ENCODE measurements at places on chromosomes 12 and 14. TPM values are rescaled to one million over a fixed set of nuclear protein-coding genes. Genes with fewer than 3 reads are reported as not detected.

GRCh38 chr12:109531411-109531810 lies 41.9 kb downstream of the MMAB start:
- DNase-seq: no peak

DNA sequence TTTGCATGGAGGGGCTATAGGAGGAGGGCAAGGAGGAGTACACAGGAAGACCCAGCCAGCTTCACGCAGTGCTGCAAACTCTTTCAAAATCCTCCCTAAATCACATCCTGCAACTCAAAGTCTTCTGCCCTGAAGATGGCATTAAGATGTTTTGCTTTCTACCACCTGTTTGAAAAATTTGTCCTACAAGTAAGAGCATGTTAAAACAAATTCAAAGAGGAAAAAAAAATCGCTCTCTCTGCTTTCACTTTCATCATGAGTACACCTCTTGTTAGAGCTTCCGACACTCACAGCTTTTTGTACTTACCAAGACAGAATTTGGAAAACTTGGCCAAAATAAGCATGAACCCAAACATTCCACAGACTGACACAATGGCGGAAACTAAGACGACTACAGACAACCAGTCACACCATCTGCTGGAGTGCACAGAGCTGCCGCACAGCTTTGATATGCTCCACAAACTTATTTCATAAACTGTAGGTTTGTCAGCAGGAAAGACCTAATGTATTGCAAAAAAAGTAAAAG lies 21.3 kb downstream of the GCH1 start:
- no peak for DNase-seq

GRCh38 chr14:100887728-100888335 lies 15.7 kb downstream of the RTL1 start:
- no peak for DNase-seq

DNA sequence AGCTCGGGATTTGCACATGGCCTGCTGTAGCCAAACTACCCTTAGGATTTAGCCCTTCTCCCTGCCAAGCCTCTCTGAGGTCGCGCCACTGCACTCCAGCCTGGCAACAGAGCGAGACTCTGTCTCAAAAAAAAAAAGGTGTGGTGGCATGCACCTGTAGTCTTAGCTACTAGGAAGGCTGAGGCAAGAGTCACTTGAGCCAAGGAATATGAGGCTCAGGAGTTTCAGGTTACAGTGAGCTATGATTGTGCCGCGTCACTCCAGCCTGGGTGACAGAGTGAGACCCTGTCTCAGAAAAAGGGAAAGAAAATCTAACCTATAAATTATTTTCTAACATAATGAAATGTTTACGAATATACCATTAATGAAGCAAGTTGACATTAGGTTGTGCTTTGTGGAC lies 29.7 kb downstream of the ESRRB start:
- DNase-seq: no peak

DNA sequence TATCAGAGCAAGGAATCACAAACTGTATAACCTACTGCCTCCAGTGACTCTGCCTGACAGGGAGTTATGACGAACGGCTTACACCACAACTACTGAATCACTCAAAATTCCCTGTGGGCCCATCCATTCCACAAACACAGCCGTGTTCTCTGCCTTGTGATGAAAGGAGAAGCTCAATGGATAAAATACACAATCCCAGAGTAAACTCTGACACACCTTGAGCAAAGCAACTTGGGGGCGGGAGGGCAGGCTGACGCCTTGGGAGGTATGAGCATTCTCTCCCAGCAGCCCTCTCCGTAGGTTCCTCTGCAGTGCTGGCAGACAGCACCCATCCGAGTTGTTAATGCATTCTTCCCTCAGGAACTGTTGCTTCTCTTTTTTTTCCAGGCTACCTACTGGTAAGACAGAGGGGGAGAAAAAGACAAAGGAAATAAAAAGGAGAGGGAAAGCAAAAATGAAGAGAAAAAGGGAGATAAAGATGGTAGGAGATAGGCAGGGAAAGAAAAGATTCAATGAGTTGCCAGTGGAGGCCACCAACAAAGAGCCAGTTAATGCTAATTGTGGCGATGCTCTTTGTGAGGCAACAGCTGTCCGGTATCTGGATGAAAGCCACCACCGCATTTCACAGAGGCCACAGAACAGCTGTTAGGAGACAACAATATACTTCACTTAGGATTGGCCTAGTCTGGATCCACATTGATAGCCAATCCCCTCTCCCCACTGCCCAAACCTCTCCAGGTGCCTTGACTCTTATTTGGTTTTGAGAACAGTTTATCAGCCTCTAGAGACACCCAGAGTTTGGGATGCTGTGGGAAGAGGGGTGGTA lies 4.7 kb upstream of the DIO2 start:
- no peak for DNase-seq

DNA sequence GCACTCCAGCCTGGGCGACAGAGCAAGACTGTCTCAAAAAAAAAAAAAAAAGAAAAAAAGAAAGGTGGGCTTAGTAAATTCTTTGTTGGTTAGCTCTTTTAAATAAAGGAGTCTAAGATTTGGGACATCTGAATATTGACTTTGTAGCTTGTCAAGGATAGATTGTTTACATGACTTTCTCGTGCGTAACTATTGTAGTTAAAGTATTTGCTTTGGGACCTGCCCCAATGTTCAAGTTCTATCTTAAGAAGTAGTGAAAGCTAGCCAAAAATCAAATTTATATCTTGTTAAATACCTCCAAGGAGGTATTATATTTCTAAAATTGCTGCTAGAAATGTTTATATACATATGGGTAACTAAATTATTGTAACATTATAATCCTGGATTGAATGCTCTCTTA lies 32.4 kb downstream of the PTPN21 start:
- DNase-seq: no peak

DNA sequence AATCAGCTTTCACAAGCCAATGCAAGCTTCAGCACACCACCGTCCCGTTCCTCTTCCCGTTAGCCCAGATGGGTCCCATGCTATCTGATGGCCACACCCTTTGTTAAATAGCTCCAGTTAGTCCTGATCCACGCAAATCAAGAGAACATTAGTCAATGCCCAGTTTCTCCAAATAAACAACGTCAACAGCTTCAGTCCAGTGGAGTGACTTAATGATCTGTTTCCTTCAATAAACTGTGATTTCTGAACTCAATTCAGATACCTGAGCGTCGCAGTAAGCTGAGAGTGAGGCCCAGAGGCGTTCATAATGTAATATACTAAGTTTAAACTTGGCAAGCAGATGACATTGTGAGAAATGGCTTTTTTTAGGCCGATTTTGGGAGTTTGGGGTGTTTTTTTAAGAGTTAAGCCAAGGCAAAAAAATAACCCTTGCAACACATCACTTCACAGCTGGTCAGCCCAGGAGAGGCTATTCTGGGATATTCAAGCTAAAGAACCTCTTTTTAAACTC lies 112.3 kb downstream of the ZFP36L1 start:
- DNase-seq: no peak

DNA sequence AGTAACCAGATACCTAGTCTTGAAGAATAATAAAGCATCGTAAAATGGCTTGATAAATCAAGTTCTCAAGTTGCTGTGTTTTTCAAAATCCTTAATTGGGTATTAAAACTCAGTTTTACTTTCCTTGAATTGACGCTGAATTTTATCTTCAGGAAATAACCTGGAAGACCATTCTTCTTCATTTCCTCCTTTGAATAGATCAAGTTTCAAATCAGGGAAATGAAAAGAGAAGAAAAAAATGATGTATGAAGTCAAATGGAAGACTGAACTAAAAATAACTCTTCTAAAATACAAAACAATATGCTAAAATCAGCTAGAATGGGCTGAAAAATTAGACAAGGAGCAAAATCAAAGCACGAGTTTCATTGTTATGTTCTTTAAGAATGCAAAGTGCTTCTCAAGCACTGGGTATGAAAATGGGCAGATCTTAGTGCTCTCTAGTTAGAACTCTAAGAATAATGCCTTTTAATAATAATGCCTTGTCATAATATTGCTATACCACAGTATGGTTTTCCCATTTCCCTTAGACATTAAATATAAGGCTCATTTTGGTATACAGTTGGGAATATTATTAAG lies 54.6 kb upstream of the CLEC14A start:
- no peak for DNase-seq

GRCh38 chr12:67431411-67432020 lies 162.4 kb downstream of the CAND1 start:
- DNase-seq: no peak

GRCh38 chr12:93005928-93006392 lies 76.9 kb upstream of the EEA1 start:
- DNase-seq: no peak

- no peak for DNase-seq
These were observed 100.1 kb downstream of the CRADD start for GRCh38 chr12:93777254-93777653.

DNA sequence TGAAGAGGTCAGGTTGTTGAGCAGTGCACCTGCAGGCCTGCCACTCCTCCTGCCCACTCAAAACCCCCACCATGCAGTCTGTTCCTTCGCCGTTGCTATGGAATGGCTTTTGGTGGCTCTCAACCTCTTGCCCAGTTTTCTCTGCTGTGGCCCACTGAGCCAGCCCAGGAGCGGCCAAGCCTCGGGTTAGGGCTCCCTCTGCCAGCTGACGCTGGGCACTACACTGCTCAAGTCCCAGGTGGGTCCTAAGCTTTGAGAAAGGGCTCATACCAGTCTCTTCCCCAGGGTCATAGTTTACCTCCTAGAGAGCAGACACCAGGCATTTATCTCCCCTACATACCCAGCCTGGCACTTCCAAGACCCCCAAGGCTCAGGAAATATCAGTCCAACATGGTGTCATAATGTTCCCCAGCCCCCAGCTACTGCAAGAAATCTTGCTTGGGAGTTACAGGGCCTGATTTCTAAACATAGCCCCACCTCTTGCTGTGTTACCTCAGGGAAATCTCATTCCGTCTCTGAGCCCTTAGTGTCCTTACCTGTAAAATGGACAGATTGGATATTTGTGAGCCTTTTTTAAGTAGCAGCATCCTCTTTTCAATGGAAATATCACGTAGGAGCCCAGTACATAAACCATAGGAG lies 59.4 kb downstream of the TSPAN11 start:
- DNase-seq: no peak

- DNase-seq: no peak
These were observed 33.8 kb upstream of the SMUG1 start for GRCh38 chr12:54222609-54223008.

DNA sequence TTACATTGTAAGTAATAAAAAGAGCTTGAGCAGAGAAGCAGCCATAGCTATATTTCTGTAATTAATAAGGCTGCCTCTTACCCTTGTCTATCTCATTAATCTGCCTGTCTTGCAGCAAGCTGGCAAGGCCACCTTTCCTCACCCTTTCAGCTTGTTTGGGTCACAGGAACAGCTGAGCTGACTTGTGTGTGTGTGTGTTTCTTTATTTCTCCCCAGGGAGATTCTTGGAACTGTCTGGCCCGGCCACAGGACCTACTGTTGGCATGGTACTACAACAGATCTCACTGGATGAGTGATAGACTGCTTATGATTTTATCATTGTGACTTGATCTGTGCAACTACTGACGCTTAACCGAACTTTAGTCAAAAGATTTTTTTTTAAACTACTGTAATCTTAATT lies 213.7 kb downstream of the SLC2A13 start:
- DNase-seq: no peak

GRCh38 chr12:51838762-51839161 lies 9.8 kb downstream of the FIGNL2 start:
- DNase-seq: no peak

DNA sequence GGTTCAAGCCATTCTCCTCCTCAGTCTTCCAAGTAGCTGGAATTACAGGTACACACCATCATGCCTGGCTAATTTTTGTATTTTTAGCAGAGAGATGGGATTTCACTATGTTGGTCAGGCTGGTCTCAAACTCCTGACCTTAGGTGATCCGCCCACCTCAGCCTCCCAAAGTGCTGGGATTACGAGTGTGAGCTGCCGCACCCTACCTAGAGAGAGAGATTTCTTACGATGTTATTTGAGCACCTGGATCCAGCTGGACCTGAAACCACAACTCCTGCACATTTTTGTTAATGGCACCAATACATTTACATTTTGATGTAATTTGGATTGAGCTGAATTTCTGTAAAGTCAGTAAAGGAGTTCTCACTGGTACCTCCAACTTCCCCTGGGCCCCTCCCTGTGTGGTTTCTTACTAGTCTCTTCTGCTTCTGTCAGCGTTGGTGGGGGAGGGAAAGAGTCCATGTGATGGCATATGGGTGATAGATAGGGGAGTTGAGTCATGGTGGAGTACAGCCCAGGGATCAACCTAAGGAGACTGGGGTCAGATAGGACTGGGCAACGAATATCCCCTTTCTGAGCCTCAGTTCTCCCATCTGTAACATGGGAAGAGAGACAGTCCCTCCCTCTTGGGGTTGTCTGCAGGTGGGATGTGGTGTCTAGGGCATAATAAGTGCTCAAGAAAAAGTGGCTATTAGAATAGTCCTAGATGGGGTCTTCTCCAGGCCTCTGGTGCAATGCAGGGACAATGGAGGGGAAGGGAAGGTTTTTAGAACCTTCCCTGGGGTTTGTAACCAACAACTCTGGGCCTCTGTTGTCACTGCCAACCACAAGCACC lies 83.3 kb upstream of the MED13L start:
- DNase-seq: no peak

DNA sequence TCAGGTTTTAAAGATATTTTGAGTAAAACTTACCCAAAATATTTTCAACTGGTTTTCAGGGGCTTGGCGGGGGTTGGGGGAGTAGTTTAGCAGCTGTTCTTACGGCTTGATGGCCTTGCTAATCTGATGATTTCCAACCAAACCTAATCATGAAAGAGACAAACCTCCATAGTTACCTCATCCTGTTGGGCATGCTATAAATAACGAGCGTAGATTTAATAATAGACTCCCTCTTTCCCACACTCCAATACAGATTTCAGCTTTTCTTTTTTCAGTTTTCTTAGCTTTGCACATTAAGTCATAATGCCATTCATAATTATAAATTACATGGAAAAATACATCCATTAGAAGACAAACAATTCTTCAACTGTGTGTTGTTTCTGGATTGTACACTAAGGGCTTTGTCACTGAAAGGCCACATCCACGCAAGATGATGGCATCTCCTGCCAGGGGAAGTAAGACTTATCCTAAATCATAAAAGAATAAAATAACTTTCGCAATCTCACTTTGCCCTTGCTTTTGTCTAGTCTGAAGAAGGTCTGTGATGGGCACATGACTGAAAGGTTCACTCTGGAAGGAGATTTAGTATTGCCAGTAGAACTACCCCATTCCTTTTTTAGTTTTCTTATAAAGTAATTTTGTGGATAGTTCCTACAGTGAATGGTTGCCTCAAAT lies 23.2 kb downstream of the ITPR2 start:
- DNase-seq: no peak

- DNase-seq: no peak
These were observed 95.1 kb downstream of the SCARB1 start for GRCh38 chr12:124768452-124769162.

- DNase-seq: no peak
These were observed 22.5 kb upstream of the PDE3A start for GRCh38 chr12:20345866-20346265.

DNA sequence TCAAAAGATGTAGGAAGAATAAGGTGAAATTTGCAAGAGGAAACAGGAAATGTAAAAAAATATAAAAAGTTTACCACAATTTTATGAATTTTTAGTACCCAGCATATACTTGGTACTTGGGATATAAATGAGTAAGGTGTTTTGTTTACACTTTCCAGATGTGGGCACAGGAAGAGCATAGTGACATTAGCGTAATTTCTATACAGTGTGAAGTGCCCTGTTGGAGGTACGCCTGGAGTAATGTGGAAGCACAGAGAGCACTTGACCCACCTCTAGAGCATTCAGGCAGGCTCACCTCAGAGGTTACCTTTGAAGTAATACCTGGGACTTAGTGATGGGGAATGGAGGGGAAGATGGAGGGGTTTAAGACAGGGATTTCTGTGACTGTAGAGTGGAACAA lies 89.5 kb downstream of the AEBP2 start:
- DNase-seq: no peak

The SRRM4 gene
- 0.42 TPM for total RNA-seq

The LRRC10 gene
- not detected for total RNA-seq

The ORMDL2 gene
- total RNA-seq: 8.4 TPM

The IFT81 gene
- 54.0 TPM for total RNA-seq

The FERMT2 gene
- 298 TPM for total RNA-seq

The SLCO1B1 gene
- total RNA-seq: not detected
